ENCODE measurements at places on chromosomes 5 and 9.
A peak's percentile ranks its signal among the peaks of the same experiment; 100 is the strongest.

- DNase-seq: no peak
Observed at GRCh38 chr5:167012123-167013034, 1279.1 kb upstream of the WWC1 start.

DNA sequence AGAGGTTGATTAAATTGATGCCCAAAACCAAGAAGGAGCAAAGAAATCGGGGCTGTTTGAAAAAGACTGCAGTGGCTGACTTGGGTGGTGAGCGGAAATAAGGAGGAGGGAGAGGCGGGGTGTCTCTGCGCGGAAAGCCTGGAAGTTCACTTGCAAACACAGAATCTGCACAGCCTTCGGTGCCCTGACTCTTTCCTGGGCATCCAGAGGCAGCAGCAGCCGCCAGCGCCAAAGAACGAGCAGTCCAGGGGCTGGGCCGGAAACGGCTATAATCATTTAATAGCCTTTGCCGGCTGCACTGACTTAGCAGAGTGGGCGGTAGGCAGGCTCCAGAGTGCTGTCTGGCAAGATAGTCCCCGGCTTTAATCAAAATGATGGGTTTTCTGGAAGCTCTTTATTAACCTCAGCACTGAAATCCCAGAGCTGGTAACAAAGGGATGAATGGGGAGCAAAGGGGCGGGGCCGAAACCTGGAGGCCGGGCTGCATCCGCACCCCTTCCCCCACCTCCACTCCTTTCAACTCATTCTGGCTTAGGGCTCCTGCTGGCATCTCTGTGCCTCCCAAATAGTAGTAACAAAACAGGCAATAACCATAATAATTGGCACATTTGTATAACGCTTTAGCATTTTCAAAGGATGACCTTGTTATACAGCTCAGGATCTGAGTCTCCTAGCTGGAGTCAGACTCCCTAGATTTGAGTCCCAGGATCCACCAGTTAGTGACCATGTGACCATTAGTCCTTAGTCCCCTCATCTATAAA lies 35.7 kb downstream of the PCDHAC2 start:
- DNase-seq: no peak

DNA sequence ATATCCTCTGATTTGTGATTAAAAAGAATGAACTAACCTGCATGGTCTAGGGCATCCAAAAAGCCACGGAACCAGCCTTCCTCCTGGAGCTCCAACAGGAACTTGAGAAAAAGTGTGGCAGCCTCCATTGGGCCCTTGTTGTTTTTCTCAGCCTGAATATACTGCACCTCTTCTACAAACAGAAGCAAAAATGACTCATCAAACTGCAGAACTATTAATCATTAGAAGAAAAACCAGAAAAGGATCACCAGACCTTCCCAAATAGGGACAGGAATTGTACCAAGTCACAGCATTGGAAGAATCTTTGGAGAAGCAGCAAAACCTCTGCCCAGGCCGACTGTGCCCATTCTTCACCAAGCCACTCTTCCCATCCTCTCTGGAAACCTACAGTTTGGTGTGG lies 25.2 kb downstream of the RIGI start:
- DNase-seq: no peak

- DNase-seq: peak; percentile 27
Observed at GRCh38 chr5:90434116-90434714, 24.7 kb upstream of the CETN3 start.

DNA sequence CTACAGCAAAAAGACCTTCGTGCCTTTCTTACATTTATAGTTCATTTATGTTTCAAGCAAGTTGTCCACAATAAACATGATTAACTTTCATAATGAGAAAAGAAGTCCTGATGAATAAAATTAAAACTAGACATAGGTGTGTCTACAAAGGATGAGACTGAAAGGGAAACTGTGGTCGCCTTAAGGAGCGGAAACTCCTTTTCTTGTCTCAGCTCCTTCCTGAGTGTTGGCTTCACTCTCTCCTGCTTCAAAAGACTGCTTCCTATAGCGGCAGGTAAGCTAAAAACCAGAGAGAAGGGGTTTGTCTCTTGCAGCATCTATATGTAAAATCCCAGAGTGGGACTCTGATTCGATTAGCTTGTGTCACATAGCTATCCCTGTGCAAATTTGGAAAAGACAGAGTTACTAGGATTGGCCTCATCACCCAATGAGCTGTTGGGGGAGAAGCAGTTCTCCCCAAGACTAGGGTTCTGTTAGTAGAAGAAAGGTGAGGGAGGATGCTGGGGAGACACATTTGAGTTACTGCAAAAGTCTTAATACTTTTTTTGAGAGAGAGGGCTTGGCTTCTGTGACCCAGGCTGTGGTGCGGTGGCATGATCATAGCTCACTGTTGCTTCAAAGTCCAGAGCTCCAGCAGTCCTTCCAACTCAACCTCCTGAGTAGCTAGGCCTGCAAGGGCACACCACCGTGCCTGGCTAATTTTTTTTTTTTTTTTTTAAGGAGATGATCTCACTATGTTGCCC lies 16.8 kb upstream of the CTSL start:
- DNase-seq: no peak

DNA sequence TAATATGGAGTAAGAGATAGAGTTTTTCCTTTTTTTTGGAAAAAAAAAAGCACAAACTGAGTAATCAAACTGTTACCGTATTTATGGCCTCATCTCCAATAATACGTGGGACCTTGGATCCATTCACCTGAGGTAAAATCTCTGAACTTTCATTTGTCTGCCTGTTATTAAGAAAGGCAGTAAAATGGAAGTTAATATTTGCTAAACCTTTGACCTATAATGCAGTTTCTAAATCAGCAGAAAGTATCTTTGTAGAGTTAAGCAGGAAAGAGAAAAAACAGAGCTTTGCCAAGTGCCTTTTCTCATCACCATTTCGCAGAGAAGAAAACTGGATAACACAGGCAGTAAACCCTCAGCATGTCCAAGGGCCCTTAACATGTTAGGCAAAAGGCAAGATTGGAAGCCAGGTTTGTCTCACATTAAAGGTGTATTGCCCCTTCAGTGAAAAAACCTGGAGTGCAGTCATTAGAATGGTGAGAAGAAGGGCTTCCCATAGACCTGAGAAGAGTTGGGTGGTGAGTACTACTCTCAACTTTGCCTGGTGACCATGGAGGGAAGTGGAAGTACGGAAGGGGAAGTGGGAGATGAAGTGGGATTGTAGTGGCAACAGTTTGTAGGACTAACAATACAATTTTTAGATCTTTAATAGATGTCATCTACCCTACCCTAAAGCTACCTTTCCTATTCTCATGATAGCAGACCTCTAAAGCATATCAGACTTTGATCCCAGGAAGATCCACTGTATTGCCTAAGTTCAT lies 65.4 kb upstream of the GRAMD2B start:
- DNase-seq: peak; percentile 68

GRCh38 chr5:157596487-157596886 lies 20.9 kb upstream of the ADAM19 start:
- DNase-seq: peak; percentile 89

- DNase-seq: no peak
Observed at GRCh38 chr5:147388184-147389108, 121.4 kb downstream of the DPYSL3 start.

DNA sequence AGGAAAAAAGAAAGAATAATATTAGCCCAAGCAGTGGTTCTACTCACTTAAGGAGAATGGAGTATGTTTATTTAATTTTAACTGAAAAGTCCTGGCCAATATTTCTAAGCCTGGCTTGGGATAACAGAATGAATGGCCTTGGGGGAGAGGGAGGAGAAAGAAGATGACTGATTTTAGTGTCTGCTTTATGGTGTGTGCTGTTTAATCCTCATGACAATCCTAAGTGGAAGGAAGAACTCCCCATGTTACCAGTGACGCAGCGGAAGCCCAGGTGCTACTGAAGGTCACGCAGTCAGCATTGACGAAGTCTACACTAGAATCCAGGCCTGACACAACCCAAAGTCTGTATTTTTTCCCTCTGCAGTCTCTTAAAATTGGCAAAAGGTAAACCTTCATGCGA lies 50.5 kb downstream of the PALM2AKAP2 start:
- DNase-seq: no peak

GRCh38 chr5:167514461-167514860 lies 777.0 kb upstream of the WWC1 start:
- DNase-seq: no peak

GRCh38 chr5:75331-76320 lies 16.3 kb upstream of the PLEKHG4B start:
- no peak for DNase-seq

GRCh38 chr5:102554082-102554481 lies 55.3 kb upstream of the SLCO6A1 start:
- DNase-seq: no peak

DNA sequence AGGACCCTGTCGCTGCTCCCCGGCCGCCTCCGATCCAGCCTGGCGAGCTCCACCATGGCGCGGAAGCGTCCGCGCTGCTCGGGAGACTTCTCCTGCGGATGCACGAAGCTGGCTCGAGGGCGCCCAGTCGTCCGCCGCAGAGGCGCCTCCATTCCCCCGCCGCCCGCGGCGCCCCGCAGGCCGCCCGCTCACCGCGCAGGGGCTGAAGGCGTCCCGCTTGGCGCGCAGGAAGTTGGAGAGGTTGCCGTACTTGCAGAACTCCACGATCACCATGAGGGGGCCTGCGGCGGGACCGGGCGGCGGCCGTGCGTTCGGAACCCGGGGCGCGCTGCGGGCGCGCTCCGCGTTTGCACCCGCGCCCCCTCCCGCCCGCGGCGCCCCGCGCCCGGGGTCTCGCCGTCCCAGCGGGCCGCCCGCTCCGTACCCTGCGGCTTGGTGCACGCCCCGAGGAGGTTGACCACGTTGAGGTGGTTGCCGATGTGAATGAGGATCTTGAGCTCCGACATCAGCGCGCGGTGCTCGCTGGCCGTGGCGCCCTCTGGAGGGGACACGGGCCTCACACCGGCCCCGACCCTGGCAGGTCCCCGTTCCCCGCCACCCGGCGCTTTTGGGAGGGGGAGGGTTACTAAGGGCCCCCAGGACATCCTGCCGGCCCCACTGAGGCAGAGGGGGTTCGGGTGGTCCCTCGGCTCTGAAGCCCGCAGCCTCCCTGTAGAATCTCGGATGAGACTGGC lies 27.7 kb upstream of the SCGB3A1 start:
- peak; percentile 14 for DNase-seq

- DNase-seq: peak; percentile 75
Observed at GRCh38 chr5:1106385-1107166, 5.3 kb downstream of the SLC12A7 start.

GRCh38 chr5:178203670-178204181 lies 607 bp upstream of the HNRNPAB start:
- DNase-seq: no peak

GRCh38 chr5:119019501-119019900 lies 31.2 kb upstream of the DTWD2 start:
- peak; percentile 85 for DNase-seq

- DNase-seq: no peak
Observed at GRCh38 chr9:27864644-27865438, 291.6 kb upstream of the C9orf72 start.

- DNase-seq: no peak
Observed at GRCh38 chr5:178115814-178116142, 2.4 kb downstream of the N4BP3 start.

DNA sequence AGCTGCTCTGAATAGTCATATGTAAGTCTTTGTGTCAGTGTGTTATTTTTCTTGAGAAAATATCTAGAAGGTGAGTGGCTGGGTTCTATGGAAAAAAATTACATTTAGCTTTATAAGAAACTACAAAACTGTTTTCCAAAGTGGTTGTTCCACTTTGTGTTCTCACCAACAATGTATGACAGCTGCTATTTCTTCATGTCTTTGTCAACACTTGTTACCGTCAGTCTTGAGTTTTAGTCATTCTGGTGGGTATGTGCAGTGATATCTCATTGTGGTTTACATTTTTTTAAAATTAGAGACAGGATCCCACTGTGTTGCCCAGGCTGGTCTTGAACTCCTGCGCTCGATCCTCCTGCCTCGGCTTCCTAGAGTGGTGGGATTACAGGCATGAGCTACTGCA lies 246.4 kb downstream of the PJA2 start:
- peak; percentile 15 for DNase-seq

DNA sequence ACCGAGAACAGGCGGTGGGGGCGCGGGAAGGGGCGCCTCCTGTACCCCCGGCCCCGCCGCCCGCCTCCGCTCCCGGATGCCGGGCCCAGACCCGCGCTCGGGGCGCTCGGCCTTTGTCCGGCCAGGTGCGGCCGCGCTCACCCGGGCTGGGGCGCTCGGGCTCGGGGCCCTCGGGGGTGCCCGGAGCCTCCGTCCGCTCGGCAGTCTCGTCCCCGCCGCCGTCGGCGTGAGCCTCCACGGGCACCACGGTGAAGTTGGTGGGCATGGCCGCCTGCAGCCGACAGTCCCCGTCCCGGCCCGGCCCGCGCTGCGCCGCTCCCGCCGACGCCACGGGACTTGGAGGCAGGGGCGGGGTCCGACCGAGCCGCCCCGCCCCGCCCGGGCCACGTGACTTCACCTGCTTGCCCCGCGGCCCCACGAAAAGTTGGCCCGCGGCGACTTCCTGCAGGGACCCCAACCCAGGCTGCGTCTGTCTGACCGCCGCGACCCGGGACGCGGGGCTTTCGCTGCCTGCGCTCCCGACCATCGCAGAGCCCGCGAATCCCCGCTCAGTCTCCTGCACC lies at the start of gene SLC12A7:
Gene SLC12A7, minus strand, starts transcription at position 337 of the 563 bp plus-strand sequence. Its CDS starts 72 bp downstream, at position 265.
- DNase-seq: peak; percentile 44

- DNase-seq: no peak
Observed at GRCh38 chr9:31612336-31613030, 772.0 kb upstream of the ACO1 start.

DNA sequence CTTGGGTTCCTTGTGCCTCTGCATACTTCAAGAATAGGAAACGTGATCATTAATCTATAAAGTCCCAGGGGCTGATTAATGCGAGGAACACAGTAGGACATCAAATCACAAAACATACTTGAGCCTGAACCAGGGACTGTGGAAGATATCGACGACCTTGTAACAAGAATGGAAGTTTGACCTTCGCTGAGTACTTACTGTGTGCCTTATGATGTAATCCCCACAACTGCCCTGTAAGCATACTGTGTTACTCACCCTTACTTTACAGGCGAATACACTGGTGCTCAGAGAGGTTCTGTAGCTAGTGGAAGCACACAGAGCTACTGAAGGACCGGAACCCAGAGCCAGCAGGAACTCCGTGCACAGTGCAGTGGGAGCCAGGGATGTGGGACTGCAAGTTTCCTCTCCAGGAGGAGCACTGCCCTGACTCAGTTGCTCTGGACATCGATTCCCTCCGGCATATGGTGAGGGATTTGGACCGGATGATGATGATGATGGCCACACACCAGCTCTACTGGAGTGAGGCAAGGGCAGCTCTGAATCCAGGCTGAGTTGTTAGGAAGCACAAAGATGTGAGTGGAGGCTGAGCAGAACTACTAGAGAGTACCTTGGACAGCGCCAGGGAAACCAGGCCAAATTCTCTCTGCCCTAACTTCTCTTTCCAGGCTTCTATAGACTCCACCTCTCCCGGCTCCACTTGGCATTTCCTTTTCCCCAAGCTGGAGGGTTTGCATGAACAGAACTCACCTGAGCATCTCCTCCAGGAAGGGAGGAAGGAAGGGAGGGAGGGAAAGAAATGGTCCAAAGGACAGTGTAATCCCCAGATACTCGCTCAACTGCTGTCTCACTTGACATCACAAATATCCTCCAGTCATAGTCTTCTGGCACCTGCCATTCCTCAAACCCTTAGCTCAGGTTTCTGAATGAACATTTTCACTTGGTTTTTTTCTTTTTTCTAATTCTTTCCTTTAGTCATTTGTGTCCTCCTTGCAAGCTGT lies 1.5 kb upstream of the GABBR2 start:
- peak; percentile 5 for DNase-seq
